ENCODE measurements at places on chromosomes 7 and 10. TPM values are rescaled to one million over a fixed set of nuclear protein-coding genes. Genes with fewer than 3 reads are reported as not detected.

ZNF365 gene
- total RNA-seq, result 0.91 TPM

TSPAN12 gene
- total RNA-seq, result 0.34 TPM

FKBP6 gene
- not detected for total RNA-seq

SUGCT gene
- 0.94 TPM for total RNA-seq

UPF2 gene
- total RNA-seq, result 16.2 TPM

SERPINE1 gene
- total RNA-seq, result 1,731 TPM

LBX1 gene
- total RNA-seq, result not detected

NRCAM gene
- total RNA-seq, result 99.1 TPM

ANXA8L1 gene
- total RNA-seq, result 122 TPM

FUOM gene
- total RNA-seq, result 18.2 TPM
